ENCODE measurements at places on chromosomes 12 and 14.

DNA sequence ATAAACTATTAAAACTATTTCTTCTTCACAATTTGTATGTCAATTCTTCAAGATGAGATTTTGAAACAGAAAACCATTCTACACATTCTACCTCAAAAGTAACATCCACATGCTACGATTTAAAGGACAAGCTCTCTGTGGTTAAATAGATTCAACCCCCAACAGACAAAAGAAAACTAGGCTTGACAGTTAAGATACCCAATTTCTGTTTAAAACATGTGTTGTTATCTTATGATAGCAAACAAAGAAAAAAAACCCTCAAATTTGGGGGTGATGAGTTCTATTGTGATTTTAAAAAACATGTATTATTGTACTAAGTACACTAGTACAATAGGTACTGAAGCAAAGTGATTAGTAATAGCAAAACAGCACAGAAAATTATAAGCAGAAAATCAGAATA, 33.8 kb downstream of the ATF7 start:
- H3K36me3 ChIP-seq: no peaks in the 10 kb centered on the region
- no peak for DNase-seq
- peaks cover 68% of the 10 kb centered on the region for H3K4me1 ChIP-seq
- no peaks in the 10 kb centered on the region for H3K27me3 ChIP-seq
- H3K27ac ChIP-seq: no peak overlapping the region
- H3K4me3 ChIP-seq: no peak overlapping the region

- peaks cover 9% of the 10 kb centered on the region for H3K4me1 ChIP-seq
- DNase-seq: no peak
- H3K27ac ChIP-seq: no peak overlapping the region
- H3K36me3 ChIP-seq: no peaks in the 10 kb centered on the region
These were observed 7.5 kb downstream of the LAG3 start for GRCh38 chr12:6779708-6780432.

GRCh38 chr12:9615420-9616136, 7.9 kb upstream of the KLRB1 start:
- no peak overlapping the region for H3K27ac ChIP-seq
- no peaks in the 10 kb centered on the region for H3K36me3 ChIP-seq
- no peak for DNase-seq
- no peaks in the 10 kb centered on the region for H3K27me3 ChIP-seq

GRCh38 chr12:10268037-10268436, 39.6 kb upstream of the KLRD1 start:
- no peak for DNase-seq
- H3K4me1 ChIP-seq: no peaks in the 10 kb centered on the region
- no peak overlapping the region for H3K4me3 ChIP-seq
- H3K36me3 ChIP-seq: no peaks in the 10 kb centered on the region
- H3K27ac ChIP-seq: no peak overlapping the region

DNA sequence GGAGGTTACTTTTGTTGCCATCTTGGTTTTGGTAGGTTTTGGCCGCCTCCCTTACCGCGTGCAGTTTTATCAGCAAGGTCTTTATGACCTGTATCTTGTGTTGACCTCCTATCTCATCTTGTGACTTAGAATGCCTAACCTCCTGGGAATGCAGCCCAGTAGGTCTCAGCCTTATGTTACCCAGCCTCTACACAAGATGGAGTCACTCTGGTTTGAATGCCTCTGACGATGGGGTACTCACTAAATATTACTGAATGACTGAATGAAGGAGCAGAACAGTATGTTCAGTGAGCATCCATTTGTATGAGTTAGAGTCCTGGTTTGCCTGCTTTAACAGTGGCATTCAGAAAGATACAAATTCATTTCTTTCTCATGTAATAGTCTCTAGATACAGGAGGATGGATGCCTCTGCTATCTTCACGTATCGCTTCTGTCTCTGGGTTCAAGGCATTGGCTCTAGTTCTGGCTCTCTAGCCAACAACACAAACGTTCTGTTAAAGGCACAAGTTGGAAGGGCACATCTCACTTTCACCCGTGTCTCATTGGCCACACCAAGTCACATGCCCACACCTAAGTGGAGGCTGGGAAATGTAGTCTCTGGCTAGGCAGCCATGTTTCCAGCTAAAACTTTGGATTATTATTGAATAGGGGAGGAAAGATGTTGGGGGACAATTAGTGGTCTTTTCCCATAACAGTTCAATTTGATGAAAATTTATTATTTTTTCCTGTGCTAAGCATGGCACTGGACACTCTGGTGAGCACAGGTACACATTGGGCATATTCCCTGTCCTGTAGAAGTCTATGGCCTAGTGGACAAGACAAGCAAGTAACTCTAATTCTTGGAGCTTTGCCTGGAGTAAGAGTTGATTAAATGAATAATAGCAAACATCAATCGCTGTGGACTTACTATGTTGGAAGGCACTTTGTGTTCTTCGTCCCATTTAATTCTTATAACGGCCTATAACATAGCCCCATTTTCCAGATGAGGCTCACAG, 75.2 kb upstream of the RPH3A start:
- H3K27me3 ChIP-seq: no peaks in the 10 kb centered on the region
- DNase-seq: no peak
- H3K4me3 ChIP-seq: no peak overlapping the region
- H3K27ac ChIP-seq: no peak overlapping the region
- H3K36me3 ChIP-seq: no peaks in the 10 kb centered on the region

GRCh38 chr14:52961060-52961639, 10.3 kb upstream of the FERMT2 start:
- no peak overlapping the region for H3K4me3 ChIP-seq
- no peaks in the 10 kb centered on the region for H3K36me3 ChIP-seq
- peaks cover 3% of the 10 kb centered on the region for H3K4me1 ChIP-seq
- H3K27me3 ChIP-seq: no peaks in the 10 kb centered on the region

- H3K27me3 ChIP-seq: no peaks in the 10 kb centered on the region
- no peak overlapping the region for H3K4me3 ChIP-seq
- H3K27ac ChIP-seq: no peak overlapping the region
- no peaks in the 10 kb centered on the region for H3K4me1 ChIP-seq
- DNase-seq: no peak
These were observed 9.4 kb downstream of the KCNA1 start for GRCh38 chr12:4918950-4919660.

GRCh38 chr14:81170104-81170828, 50.5 kb downstream of the GTF2A1 start:
- peak overlapping the region; percentile 61 for H3K4me3 ChIP-seq
- H3K27me3 ChIP-seq: no peaks in the 10 kb centered on the region
- peak; percentile 89 for DNase-seq
- peak overlapping the region; percentile 95 for H3K27ac ChIP-seq
- H3K4me1 ChIP-seq: peaks cover 16% of the 10 kb centered on the region

DNA sequence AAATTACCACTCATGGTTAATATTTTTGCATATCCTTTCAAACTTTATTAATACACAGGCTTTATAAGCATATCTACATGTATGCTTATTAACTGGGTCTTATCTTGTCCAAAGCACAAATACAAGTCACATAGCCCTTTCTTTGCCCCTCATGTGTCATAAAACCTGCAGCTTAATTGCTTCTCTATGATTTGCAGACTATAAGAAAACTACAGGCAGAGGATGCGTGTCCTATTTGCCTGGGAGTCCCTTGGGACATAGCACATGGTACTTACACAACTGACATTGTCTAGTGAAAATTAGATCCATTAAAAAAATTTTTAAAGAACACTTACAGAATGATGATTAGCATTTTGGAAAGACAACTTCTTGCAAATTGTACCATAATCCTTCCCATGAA, 190.5 kb upstream of the PLEKHA5 start:
- H3K27ac ChIP-seq: no peak overlapping the region
- no peak for DNase-seq
- H3K27me3 ChIP-seq: no peaks in the 10 kb centered on the region
- H3K36me3 ChIP-seq: no peaks in the 10 kb centered on the region
- no peaks in the 10 kb centered on the region for H3K4me1 ChIP-seq

- peaks cover 13% of the 10 kb centered on the region for H3K27me3 ChIP-seq
- H3K36me3 ChIP-seq: no peaks in the 10 kb centered on the region
- H3K4me1 ChIP-seq: no peaks in the 10 kb centered on the region
- DNase-seq: no peak
- no peak overlapping the region for H3K27ac ChIP-seq
These were observed 832 bp upstream of the SYT1 start for GRCh38 chr12:78863482-78864402.

DNA sequence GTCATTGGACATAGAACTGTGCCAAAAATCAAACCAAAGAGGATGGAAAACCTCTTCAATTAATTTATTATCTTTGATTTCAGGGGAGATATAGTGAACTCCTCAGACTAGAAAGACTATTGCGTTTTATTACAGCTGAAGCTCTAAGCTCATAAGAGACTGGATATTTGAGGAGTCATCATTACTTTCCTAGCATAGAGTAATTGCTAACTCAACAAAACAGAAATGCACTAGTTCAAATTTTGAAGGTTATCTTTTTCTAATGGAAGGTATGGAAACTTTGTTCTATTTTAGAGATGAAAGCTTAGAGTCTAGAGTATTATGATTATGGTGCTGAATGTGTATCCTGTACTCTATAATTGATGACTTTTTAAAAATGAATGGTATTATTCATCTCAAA, 5.3 kb upstream of the BEST3 start:
- H3K36me3 ChIP-seq: no peaks in the 10 kb centered on the region
- no peak for DNase-seq
- H3K27me3 ChIP-seq: no peaks in the 10 kb centered on the region
- no peak overlapping the region for H3K4me3 ChIP-seq

- DNase-seq: no peak
- no peak overlapping the region for H3K27ac ChIP-seq
- H3K36me3 ChIP-seq: peaks cover 12% of the 10 kb centered on the region
- H3K4me1 ChIP-seq: no peaks in the 10 kb centered on the region
- H3K27me3 ChIP-seq: no peaks in the 10 kb centered on the region
- H3K4me3 ChIP-seq: no peak overlapping the region
These were observed 10.3 kb upstream of the PGAM5 start for GRCh38 chr12:132700212-132700822.

DNA sequence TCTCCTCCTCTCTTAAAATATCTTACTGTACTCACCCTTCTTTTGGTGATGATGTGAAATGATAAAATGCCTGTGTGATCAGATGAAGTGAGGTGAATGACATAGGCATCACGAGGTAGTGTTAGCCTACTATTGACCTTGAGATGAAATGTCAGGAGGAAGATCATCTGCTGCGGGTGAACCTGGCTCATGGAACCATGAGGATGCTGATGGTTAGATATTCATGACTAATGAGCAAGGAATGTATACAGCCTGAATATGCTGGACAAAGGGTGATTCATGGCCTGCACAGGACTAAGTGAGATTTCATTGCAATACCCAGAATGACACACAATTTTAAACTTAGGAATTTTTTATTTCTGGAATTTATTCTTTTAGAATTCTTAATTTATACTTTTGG, 89.6 kb downstream of the DAAM1 start:
- no peak for DNase-seq
- H3K36me3 ChIP-seq: no peaks in the 10 kb centered on the region
- H3K4me3 ChIP-seq: no peak overlapping the region
- no peak overlapping the region for H3K27ac ChIP-seq

GRCh38 chr12:132397152-132397933, 68.0 kb upstream of the GALNT9 start:
- H3K27me3 ChIP-seq: peaks cover 42% of the 10 kb centered on the region
- H3K4me3 ChIP-seq: no peak overlapping the region
- H3K4me1 ChIP-seq: no peaks in the 10 kb centered on the region
- DNase-seq: no peak

GRCh38 chr12:53733051-53733806, 6.0 kb upstream of the CALCOCO1 start:
- no peak overlapping the region for H3K4me3 ChIP-seq
- no peak for DNase-seq
- peaks cover 4% of the 10 kb centered on the region for H3K4me1 ChIP-seq
- no peaks in the 10 kb centered on the region for H3K36me3 ChIP-seq
- H3K27me3 ChIP-seq: no peaks in the 10 kb centered on the region

DNA sequence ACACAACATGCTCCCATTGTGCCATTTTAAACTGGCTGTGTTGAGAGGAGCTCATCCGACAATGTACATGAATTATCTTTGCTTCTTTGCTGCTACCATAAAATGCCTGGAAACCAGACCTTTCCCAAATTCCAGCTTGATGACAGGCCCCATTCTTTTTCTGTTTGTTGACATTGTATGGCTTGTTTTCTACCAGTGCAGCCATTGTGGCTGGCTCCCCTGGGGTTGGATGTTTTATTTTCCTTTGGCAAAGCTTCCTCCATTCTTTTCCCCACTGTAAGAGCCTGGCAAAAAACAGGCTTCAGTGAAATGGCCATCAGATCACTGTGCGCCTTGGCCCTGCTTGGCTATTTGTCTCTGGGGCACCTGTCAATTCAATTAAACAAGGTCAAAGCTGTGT, 532.5 kb downstream of the VRK1 start:
- no peak overlapping the region for H3K27ac ChIP-seq
- no peak overlapping the region for H3K4me3 ChIP-seq

DNA sequence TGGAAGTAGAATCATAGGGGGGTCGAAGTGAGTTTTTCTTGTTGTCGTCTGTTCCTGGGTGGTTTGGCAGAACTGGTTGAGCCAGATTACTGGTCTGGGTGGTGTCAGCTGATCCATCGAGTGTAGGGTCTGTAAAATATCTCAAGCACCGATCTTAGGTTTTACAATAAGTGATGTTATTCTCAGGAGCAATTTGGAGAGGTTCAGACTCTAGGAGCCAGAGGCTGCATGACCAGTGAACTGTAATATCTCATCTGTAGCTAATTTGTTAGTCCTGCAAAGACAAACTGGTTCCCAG, 9.7 kb upstream of the SERPINA1 start:
- H3K4me3 ChIP-seq: no peak overlapping the region
- no peak overlapping the region for H3K27ac ChIP-seq
- H3K36me3 ChIP-seq: no peaks in the 10 kb centered on the region
- H3K4me1 ChIP-seq: no peaks in the 10 kb centered on the region

- H3K27ac ChIP-seq: no peak overlapping the region
- H3K36me3 ChIP-seq: no peaks in the 10 kb centered on the region
- H3K4me1 ChIP-seq: no peaks in the 10 kb centered on the region
- no peak overlapping the region for H3K4me3 ChIP-seq
These were observed 64.0 kb upstream of the DIO2 start for GRCh38 chr14:80275208-80275850.

- H3K27ac ChIP-seq: no peak overlapping the region
- peaks cover 26% of the 10 kb centered on the region for H3K27me3 ChIP-seq
These were observed 208.4 kb upstream of the FKBP4 start for GRCh38 chr12:2586156-2587038.

DNA sequence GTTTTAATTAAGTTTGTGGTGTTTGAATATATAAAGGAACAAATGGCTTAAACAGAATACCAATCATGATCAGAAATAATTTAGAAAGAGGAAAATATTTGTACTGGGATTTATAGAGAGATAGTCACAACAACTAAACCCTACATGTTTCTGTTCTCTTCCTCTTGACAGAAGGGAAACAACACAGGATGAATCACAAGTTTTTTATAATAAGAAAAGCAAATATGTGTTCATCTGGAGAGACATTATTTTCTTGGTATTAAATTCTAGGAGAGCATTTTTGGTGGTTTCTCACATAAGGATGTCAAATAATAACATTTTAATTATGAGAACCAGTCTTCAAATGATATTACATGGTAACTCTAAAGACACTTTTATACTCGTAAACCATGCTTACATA, 232.9 kb upstream of the PKP2 start:
- no peaks in the 10 kb centered on the region for H3K4me1 ChIP-seq
- no peaks in the 10 kb centered on the region for H3K36me3 ChIP-seq
- H3K4me3 ChIP-seq: no peak overlapping the region
- no peaks in the 10 kb centered on the region for H3K27me3 ChIP-seq

Data from gastrocnemius medialis (tissue), 4 donors.